A549 treated with Hydrocortisone at 1 μM for 4 hours (cell line): ENCODE measurements at places on chromosomes 16 and 17. TPM values are rescaled to one million over a fixed set of nuclear protein-coding genes. Genes with fewer than 3 reads are reported as not detected.

Gene CBFA2T3
- 0.31 to 0.85 TPM (median 0.77 TPM) in 5 replicates for total RNA-seq

Gene POLR3K
- 31.2 to 39.4 TPM (median 33.4 TPM) in 5 replicates for total RNA-seq

Gene IRX5
- total RNA-seq, result 1.4 to 2.0 TPM (median 1.9 TPM) in 5 replicates

Gene CRISPLD2
- total RNA-seq, result 3.0 to 4.4 TPM (median 3.5 TPM) in 5 replicates

Gene CDRT15
- total RNA-seq, result not detected in 5 replicates

Gene LPCAT2
- 4.5 to 7.0 TPM (median 5.3 TPM) in 5 replicates for total RNA-seq

Gene HNF1B
- total RNA-seq, result 16.4 to 19.5 TPM (median 18.7 TPM) in 5 replicates

Gene DOC2B
- total RNA-seq, result 1.8 to 2.2 TPM (median 2.1 TPM) in 5 replicates

Gene HBQ1
- 3.7 to 8.3 TPM (median 6.4 TPM) in 5 replicates for total RNA-seq

Gene ASPSCR1
- total RNA-seq, result 20.7 to 30.1 TPM (median 27.2 TPM) in 5 replicates

Gene CDH8
- total RNA-seq, result 0.31 to 0.55 TPM (median 0.44 TPM) in 5 replicates

Gene RGS9
- 5.7 to 7.7 TPM (median 7.4 TPM) in 5 replicates for total RNA-seq

Gene LDHD
- total RNA-seq, result 0.59 to 0.87 TPM (median 0.84 TPM) in 5 replicates

Gene TBX2
- 3.7 to 6.3 TPM (median 5.3 TPM) in 5 replicates for total RNA-seq

Gene LGALS9B
- not detected in 5 replicates for total RNA-seq

Gene TMIGD1
- total RNA-seq, result not detected in 5 replicates

Gene SPNS3
- 0.20 TPM in 1 of 5 replicates, not detected in the others for total RNA-seq

Gene RFFL
- total RNA-seq, result 42.4 to 54.1 TPM (median 52.2 TPM) in 5 replicates

Gene STAT5A
- 5.7 to 7.7 TPM (median 6.3 TPM) in 5 replicates for total RNA-seq

Gene ZFP3
- total RNA-seq, result 0.94 to 1.3 TPM (median 1.1 TPM) in 5 replicates

Gene CCL7
- total RNA-seq, result 0.14 to 0.24 TPM (median 0.21 TPM) in 3 of 5 replicates, not detected in the others

Gene RPRML
- 0.40 to 0.81 TPM (median 0.68 TPM) in 5 replicates for total RNA-seq

Gene ZNF747
- total RNA-seq, result 4.0 to 5.0 TPM (median 4.5 TPM) in 5 replicates

Gene RANBP10
- 8.2 to 9.6 TPM (median 8.8 TPM) in 5 replicates for total RNA-seq

Gene PLCG2
- total RNA-seq, result 2.9 to 4.0 TPM (median 3.8 TPM) in 5 replicates

Gene CCDC200
- total RNA-seq, result 0.12 TPM in 1 of 5 replicates, not detected in the others

Gene TAF15
- 198 to 262 TPM (median 206 TPM) in 5 replicates for total RNA-seq

Gene UBE2Z
- total RNA-seq, result 116 to 145 TPM (median 123 TPM) in 5 replicates

Gene GGT6
- total RNA-seq, result not detected in 5 replicates

Gene CFAP97D1
- total RNA-seq, result 0.02 to 0.03 TPM (median 0.03 TPM) in 3 of 5 replicates, not detected in the others

Gene SLC16A13
- 6.5 to 9.3 TPM (median 8.9 TPM) in 5 replicates for total RNA-seq

Gene C16orf96
- total RNA-seq, result 0.05 to 0.08 TPM (median 0.06 TPM) in 4 of 5 replicates, not detected in the other

Gene RMI2
- total RNA-seq, result 26.4 to 36.1 TPM (median 32.2 TPM) in 5 replicates

Gene KIF19
- 0.03 to 0.08 TPM (median 0.05 TPM) in 4 of 5 replicates, not detected in the other for total RNA-seq

Gene EVI2B
- 0.07 to 0.08 TPM (median 0.08 TPM) in 4 of 5 replicates, not detected in the other for total RNA-seq

Gene CA7
- 0.09 TPM in 1 of 5 replicates, not detected in the others for total RNA-seq

Gene CCL14
- not detected in 5 replicates for total RNA-seq

Gene SHCBP1
- 31.7 to 45.2 TPM (median 36.2 TPM) in 5 replicates for total RNA-seq

Gene HSD17B2
- total RNA-seq, result not detected in 5 replicates

Gene COX6A2
- total RNA-seq, result not detected in 5 replicates

Gene FAHD1
- total RNA-seq, result 45.5 to 52.7 TPM (median 47.8 TPM) in 5 replicates

Gene OTOP2
- total RNA-seq, result 0.06 to 0.12 TPM (median 0.08 TPM) in 5 replicates

Gene KRT40
- total RNA-seq, result not detected in 5 replicates

Gene UNC45B
- not detected in 5 replicates for total RNA-seq

Gene PRRT2
- total RNA-seq, result 0.26 to 0.52 TPM (median 0.31 TPM) in 5 replicates

Gene CCL1
- total RNA-seq, result not detected in 5 replicates

Gene FOXL1
- 1.1 to 2.6 TPM (median 1.6 TPM) in 5 replicates for total RNA-seq

Gene GRAPL
- total RNA-seq, result 0.12 to 0.22 TPM in 2 of 5 replicates, not detected in the others

Gene SLC25A19
- total RNA-seq, result 17.3 to 18.6 TPM (median 17.9 TPM) in 5 replicates

Gene ENPP7
- not detected in 5 replicates for total RNA-seq

Gene KRTAP1-1
- total RNA-seq, result not detected in 5 replicates

Gene ZC3H18
- total RNA-seq, result 45.0 to 57.7 TPM (median 47.4 TPM) in 5 replicates

Gene SLC9A5
- total RNA-seq, result 1.2 to 1.9 TPM (median 1.5 TPM) in 5 replicates

Gene PIRT
- not detected in 5 replicates for total RNA-seq

Gene TNP2
- total RNA-seq, result not detected in 5 replicates
